ENCODE measurements at places on chromosomes 16 and 17. TPM values are rescaled to one million over a fixed set of nuclear protein-coding genes. Genes with fewer than 3 reads are reported as not detected.

The ULK2 gene
- 61.4 TPM for total RNA-seq

GRCh38 chr17:72717676-72718075, 374.8 kb downstream of the SLC39A11 start:
- no peak for DNase-seq

DNA sequence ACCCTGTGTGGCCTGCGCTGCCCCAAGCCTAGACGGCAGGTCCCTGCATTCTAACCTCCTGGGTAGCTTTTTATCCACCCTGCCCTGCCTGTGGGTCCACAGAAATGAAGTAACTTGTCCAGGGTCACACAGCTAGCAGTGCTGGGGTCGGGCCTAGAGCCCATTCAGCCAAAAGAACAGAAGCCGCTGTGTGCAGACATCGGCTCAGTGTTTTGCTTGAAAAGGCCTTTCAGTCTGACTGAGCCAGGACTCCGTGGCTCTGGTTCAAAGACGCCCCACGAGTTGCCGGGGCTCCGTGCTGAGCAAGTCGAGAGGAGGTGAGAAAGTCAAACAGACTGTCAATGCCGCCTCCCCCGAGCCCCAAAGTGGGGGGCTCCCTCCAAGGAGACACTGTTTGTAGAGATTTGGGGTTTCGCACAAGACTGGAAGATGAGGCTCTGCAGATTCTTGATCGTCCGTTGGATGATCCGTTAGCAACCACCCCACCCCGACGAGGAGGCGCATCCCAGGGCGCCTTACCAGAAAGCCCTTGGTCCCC, 226.2 kb downstream of the NTN1 start:
- no peak for DNase-seq

GRCh38 chr17:72143245-72143644, 22.4 kb downstream of the SOX9 start:
- no peak for DNase-seq

The SMIM22 gene
- 80.4 TPM for total RNA-seq

DNA sequence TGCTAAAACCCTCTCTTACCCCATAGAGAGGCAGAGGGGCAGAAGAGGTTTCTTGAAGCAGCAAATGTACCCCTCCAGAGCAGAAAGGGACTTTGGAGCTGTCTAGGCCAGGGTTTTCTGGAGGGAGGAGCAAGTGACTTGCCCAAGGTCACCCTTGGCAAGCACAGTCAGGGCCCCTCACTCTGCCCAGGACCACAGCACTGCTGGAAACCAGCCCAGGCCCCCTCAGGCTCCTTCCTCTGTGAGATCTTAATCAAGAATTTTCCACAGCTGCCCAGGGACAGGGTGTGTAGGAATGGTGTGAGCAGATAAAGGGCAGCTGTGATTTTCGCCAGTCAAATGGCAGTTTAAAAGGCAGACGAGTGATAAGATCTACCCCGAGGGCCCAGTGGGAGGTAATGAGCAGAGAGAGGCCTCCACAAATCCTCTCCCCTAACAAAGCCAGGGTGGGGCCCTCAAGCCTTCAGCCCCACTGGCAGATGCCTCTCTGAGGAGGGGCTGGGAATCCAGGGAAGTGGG, 3.9 kb upstream of the SLC12A3 start:
- peak; percentile 83 for DNase-seq

The WDR45B gene
- 63.2 TPM for total RNA-seq

- no peak for DNase-seq
These were observed 3.4 kb downstream of the MAPK8IP3 start for GRCh38 chr16:1709356-1709755.

- no peak for DNase-seq
These were observed 36.9 kb downstream of the SOST start for GRCh38 chr17:43721537-43722268.

GRCh38 chr17:16286947-16287562, 66.2 kb downstream of the CENPV start:
- peak; percentile 8 for DNase-seq

DNA sequence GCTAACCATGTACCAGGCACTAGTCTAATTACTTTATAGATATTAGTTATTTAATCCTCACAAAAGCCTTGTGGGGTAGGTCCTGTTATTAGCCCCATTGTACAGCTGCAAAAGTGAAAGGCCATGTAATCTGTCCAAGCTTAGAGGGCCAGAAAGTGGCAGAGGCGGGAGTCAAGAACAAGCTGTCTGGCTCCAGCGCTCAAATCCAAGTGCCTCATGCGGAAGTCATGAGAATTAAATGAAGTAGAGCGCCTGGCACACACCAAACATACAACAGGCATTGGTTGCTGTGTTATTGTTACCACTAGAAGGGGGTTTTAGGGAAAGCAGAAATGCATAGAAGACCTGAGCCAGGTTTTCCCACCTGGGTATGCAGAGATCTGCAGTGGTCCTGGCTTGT, 1.2 kb downstream of the AQP8 start:
- DNase-seq = no peak

The MSI2 gene
- 50.0 TPM for total RNA-seq

The IRX5 gene
- total RNA-seq = 29.0 TPM

The RNPS1 gene
- 125 TPM for total RNA-seq

The CIAO2B gene
- 79.7 TPM for total RNA-seq

DNA sequence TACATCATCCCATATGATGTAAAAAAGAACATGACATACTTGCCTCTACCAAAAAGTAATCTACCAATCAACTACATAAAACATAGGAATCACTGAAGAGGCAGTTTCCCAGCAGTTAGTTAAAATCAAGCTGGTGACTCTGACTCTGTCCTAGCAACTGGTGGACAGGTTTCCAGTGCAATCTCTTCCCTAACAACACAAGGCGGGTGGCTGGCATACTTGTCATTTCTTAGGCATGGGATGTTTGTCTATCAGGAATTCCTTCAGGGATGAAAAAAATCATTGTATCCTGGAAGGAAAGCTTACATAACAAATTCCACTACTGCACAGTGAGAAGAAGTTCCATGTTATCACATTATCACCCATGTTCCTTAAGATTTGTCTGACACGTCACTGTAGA, 50.9 kb downstream of the HELZ start:
- no peak for DNase-seq

DNA sequence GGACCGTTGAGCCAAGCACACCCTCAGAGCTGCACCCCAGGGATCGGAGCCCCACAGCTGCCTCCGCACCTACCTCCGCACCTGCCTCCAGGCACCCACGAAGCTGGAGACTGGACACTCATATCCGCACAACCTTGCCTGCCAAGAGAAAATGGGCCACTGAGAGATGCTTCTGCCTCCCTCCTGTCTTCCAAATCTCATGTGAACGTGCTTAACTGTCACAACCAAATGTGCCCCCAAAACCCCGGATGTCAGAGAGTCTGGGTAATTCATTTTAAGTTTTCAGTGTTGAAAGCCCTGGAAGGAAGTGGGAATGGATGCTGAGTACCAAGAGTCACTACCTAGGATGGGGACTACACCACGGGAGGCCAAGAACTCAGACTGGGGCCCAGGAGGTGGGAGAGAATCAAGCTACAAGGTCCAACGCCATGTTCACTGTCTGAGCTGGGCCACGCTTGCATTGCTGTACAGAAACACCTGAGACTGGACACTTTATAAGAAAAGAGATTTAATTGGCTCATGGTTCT, 49.5 kb upstream of the MEAK7 start:
- DNase-seq = no peak

DNA sequence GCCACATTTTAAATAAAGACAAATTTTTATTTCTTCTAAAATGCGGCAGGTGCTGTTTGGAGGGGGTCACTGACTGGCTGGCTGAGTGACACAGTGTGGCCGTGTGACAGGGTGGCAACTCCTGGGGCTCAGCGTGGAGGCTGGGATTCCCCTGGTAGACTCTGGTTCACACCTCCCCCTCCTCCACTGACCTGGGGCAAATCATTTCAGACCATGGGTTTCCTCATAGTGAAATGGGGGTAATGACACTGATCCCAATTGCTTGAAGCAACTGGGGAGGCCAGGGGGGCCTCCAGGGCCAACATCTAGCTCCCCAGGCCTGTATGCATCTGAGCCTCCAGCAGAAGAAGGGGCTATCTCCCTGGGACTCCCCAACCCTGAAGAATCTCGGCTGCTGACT, 6.6 kb downstream of the HSD11B2 start:
- DNase-seq = no peak

- no peak for DNase-seq
These were observed 64.6 kb downstream of the CDK5R1 start for GRCh38 chr17:32551186-32551955.

GRCh38 chr16:31455601-31456314, 3.5 kb upstream of the ARMC5 start:
- DNase-seq = no peak

The TEKT1 gene
- 18.5 TPM for total RNA-seq
